ENCODE measurements at places on chromosomes 1 and 21.

DNA sequence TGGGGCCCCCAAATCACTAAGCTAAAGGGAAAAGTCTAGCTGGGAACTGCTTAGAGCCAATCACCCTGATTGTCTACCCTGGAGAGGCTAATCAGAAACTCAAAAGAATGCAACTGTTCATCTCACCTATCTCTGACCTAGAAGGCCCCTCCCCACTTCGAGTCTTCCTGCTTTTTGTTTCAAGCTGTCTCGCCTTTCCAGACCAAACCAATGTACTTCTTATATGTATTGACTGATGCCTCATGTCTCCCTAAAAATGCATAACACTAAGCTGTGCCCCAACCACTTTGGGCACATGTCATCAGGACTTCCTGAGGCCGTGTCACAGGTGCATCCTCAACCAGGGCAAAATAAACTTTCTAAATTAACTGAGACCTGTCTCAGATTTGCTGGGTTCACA is 209.5 kb downstream of the APP start:
- no peak for DNase-seq

GRCh38 chr1:112110031-112110430 is 120.6 kb upstream of the KCND3 start:
- DNase-seq: no peak

DNA sequence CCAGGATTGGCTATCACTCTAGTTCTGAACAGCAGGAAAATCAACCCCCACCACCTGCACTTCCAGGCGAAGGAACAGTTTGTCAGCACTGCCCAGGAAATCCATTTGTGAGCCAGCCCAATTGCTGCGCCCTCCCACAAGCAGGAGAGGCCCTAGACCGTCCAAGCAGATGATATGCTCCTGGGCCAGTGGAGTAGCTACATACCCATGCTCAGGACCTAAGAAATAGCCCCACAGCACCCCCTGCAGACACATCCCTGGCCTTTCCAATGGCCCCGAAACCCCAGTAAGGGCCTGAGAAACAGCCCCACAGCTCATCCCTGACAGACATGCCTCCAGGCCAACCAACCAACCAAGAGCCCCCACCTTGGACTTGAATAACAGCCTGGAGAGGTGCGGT is 111.5 kb upstream of the ZC3H11B start:
- DNase-seq: no peak

- DNase-seq: no peak
Measured at GRCh38 chr1:180672105-180672504, 40.3 kb downstream of the XPR1 start.

DNA sequence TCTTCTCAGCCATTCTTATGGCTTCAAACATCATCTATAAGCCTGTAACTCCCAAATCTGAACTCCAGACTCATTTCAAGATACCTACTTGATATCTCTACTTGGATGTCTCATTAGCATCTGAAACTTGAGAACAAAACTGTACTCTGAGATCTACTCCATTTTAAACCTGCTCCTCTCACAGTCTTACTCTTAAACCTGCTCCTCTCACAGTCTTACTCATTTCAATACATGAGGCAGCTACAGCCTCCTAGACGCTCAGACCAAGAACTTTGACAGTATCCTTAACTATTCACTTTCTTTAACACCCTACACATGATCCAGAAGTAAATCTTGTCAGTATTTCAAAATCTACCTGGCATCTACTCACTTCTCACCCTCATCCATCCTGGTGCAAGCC is 54.3 kb downstream of the NBPF6 start:
- no peak for DNase-seq

DNA sequence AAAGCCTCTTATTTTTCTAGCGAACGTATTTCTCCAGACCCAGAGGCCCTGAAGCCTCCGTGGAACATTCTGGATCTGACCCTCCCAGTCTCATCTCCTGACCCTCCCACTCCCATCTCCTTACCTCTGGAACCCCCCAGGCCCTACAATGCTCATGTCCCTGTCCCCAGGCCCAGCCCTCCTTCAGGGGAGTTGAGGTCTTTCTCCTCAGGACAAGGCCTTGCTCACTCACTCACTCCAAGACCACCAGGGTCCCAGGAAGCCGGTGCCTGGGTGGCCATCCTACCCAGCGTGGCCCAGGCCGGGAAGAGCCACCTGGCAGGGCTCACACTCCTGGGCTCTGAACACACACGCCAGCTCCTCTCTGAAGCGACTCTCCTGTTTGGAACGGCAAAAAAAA is 68.7 kb downstream of the ALPL start:
- no peak for DNase-seq

DNA sequence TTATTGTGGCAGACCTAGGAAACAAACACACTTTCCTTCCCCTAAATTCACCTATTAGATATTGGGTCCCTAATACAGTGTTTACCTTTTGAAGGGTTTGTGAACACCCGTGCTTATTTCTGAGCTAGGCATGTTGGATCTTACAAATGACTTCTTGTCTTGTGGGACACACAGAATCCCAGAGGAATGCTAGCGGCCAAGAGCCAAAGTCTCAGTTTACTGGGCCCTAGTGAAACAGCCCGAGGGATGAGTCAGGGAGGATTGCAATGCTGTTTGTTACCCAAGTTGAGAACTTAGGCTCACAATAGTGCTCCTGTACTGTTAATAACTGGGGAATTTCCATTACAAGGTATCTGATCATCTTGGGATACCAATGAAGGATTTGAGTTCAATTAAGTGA is 100.1 kb upstream of the AKT3 start:
- DNase-seq: no peak

DNA sequence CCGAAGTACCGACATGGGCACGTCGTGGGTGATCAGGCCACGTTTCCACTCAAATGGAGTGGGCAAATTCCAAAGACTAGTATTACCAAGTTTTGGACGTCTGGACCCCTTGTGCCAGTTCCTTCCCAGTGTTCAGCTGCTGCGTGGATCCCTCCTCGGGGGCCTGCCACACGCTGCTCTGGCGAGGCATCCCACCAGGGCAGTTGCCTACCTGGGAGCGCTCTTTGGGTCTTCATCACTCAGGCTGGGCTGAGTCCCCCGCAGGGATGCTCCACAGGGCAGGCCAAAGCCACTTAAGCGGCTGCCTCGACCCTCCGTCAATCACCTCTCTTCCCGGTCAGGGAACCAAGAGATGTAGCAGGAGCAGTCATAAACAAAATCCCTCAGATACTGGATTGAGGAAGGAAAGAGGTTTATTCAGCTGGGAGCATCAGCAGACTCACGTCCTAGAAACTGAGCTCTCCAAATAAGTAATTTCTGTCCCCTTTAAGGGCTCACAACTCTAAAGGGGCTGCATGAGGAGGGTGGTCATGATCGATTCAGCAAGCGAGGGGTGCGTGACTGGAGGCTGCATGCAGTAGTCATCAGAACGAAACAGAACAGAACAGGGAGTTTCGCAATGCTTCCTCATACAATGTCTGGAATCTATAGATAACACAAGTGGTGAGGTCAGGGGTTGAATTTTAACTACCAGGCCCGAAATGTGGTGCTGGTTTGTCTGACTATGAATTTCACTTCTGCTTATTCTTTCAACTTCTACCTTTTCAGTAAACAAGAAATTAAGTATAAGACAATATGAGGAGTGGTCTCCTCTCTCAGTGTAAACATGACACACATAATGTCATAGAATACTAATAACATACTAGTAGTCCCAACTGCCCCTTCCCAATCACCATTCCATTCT is 998.6 kb upstream of the NCAM2 start:
- no peak for DNase-seq

DNA sequence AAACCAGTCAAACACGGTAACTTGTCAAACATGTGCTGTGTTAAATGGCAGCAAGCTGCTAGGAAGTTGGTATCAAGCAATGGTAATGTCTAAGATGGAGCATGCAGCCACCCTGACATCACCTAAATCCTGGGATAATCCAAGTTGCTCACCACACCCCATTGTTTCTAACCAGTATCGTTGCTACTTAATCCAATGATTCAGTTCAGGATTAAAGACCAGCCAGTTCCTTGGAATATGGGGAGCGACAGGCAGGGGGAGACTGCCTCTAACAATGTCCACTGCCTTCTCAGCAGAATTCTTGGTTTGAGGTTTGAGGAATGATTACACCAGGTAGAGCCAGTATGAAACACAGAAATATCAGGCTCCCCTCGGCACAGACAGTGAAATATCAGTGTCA is 122.1 kb upstream of the IFFO2 start:
- no peak for DNase-seq

- no peak for DNase-seq
Measured at GRCh38 chr1:193309936-193310475, 123.6 kb upstream of the B3GALT2 start.

GRCh38 chr1:115179397-115180079 is 90.2 kb upstream of the TSPAN2 start:
- DNase-seq: no peak

GRCh38 chr1:117479086-117479485 is 111.8 kb downstream of the MAN1A2 start:
- DNase-seq: no peak

GRCh38 chr1:200090252-200091159 is 63.0 kb downstream of the NR5A2 start:
- DNase-seq: no peak

- DNase-seq: no peak
Measured at GRCh38 chr1:6991266-6991665, 206.0 kb downstream of the CAMTA1 start.

- no peak for DNase-seq
Measured at GRCh38 chr1:54976747-54977146, 3.7 kb upstream of the TMEM61 start.

DNA sequence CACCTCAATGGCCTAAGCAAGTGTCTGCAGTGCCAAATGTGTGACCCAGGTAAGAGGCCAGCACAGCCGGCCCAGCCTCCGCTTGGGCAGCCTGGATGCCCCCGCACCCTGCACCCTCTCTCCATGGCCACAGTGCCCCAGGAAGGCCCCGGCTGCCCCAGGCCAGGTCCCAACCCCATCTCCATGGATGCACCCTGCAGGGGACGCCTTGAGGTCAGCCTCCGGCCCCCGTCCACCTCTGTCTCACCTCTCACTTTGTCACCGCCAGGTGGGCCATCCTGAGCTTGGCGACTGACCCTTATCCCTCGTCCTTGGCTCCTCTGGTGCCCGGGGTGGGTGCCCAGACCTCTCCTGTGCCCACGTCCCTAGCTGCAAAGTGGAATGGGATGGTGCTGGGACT is 2.2 kb downstream of the TNFRSF14 start:
- DNase-seq: no peak

DNA sequence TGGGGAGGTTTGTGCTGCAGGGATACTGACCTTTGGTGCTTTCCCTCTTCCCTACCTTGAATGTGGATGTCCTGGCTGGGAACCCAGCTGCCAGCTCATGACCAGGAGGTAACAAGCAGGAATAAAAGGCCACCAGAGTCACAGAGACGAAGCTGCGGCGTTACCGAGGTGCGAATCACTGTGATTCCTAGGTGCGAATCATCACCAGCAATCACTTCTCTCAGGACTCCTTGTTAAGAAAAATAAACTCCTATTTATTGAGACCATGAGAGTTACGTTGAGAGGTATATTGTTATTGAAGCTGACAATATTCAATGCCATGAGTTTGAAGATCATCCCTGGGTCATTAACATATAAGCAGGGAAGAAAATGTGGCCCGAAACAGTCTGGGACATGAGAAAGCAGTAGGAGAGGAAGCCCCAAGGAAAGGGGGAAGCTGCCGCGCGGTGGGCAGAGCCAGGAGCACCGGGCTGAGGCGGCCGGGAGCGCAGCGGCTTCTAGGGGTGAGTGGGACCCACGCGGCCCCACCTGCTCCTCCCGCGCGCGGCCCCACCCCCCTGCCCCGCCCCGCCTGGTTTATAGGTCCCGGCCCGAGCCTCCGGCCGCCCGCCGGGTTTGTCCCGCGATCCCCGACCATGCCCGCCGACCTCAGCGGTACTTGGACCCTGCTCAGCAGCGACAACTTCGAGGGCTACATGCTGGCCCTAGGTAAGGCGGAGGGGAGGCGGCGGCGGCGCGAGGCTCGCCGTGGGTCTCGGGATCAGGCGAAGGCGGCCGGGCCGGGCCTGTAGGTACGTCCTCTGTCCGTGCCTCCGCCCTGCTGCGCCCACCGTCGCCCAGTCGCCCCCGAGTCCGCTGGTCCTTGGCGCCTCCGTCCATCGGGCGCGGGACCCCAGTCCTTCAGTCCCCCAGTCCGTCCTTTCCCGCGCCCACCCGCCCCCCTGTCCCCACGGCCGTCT is at the start of gene RBP7:
RBP7 (plus strand) TSS at position 605 of the 959 bp plus-strand sequence; CDS start at position 636, 31 bp downstream.
- DNase-seq: no peak

GRCh38 chr1:244035358-244035757 is 15.7 kb upstream of the ZBTB18 start:
- DNase-seq: no peak

- no peak for DNase-seq
Measured at GRCh38 chr1:167221126-167221737, 546 bp downstream of the POU2F1 start.

- no peak for DNase-seq
Measured at GRCh38 chr1:7681401-7681800, 89.7 kb upstream of the VAMP3 start.

DNA sequence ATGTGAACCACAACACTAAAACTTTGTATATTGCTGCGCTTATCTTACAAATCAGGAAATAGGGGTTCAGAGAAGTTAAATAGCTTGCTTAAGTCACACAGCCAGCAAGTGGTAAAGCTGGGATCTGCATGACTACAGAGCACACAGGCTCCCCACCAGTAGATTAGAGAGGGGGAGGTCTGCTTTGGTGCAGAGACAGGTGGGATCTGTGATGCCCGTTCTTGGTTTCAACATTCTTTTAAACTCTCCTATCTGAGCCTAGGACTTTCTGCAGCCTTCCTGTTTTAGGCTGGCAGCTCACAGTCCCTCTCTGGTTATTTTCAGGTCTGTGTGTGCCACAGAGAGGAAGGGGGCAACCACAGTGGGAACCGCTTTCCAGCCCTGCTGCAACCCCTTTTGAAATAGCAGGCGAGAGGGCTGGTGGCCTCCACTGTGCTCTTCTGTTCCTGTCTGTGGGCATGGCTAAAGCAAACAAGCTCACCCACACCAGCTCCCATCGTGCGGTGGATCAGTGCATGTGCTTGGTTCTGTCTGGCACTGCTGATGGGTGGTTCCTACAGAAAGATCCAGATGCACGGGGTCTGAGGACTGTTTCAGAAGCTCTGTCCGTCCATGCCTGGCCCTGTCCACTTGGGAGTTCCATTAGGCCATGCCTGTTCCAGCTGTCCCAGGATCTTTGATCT is 1.7 kb upstream of the IL6R start:
- DNase-seq: no peak

- DNase-seq: no peak
Measured at GRCh38 chr1:9787702-9788101, 36.1 kb downstream of the CLSTN1 start.

All from anterior cingulate cortex (tissue), 58 donors.